ENCODE measurements at places on chromosomes 3 and 15. TPM values are rescaled to one million over a fixed set of nuclear protein-coding genes. Genes with fewer than 3 reads are reported as not detected.

CILP gene
- under 0.01 TPM for total RNA-seq

BTD gene
- total RNA-seq, result 12.8 TPM

MNS1 gene
- total RNA-seq, result 3.4 TPM

ACTRT3 gene
- 3.7 TPM for total RNA-seq

FRMD5 gene
- 0.84 TPM for total RNA-seq

CCRL2 gene
- total RNA-seq, result not detected

GOLIM4 gene
- 26.5 TPM for total RNA-seq

HYKK gene
- total RNA-seq, result 7.4 TPM

ANKUB1 gene
- total RNA-seq, result not detected

ALPK3 gene
- 0.84 TPM for total RNA-seq

ITIH4 gene
- 0.45 TPM for total RNA-seq

SLC9A9 gene
- total RNA-seq, result 4.5 TPM

THPO gene
- total RNA-seq, result not detected

HEG1 gene
- total RNA-seq, result 40.9 TPM

GOLGA6L7 gene
- not detected for total RNA-seq

MINAR1 gene
- total RNA-seq, result 1.0 TPM

ACSBG1 gene
- total RNA-seq, result not detected

IQGAP1 gene
- 122 TPM for total RNA-seq

BCHE gene
- total RNA-seq, result 10.0 TPM

TFRC gene
- total RNA-seq, result 63.2 TPM

ITGA11 gene
- 1.0 TPM for total RNA-seq

DAG1 gene
- 64.9 TPM for total RNA-seq
